Activated T-helper 1 cell treated with anti-CD3 and anti-CD28 coated beads, Interleukin-12 subunit alpha, Interleukin-12 subunit beta, Interleukin-2, Interleukin-4 antibody, amounts not matched to agents 30 ng/mL and 10 ng/mL and 1 ng/mL, durations not matched to agents 14 hours and 24 hours and 36 hours (primary cell): ENCODE measurements at places on chromosomes 11 and 22. TPM values are rescaled to one million over a fixed set of nuclear protein-coding genes. Genes with fewer than 3 reads are reported as not detected.

DNA sequence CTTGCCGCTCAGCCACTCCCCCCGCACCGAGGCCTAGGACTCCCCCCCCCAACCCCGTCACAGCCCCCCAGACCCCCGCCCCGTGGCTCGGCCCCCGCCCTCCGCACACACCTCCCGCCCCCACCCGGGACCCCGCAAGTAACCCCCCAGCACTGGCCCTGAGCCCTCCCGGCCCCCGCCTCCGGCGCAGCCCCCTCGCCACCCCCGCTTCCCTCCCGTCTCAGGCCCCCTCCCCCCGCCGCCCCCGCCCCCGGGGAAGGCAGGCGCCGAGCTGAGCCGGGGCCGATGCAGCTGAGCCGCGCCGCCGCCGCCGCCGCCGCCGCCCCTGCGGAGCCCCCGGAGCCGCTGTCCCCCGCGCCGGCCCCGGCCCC, 1.5 kb downstream of the SHANK3 start:
- no peaks in the 10 kb centered on the region for H3K36me3 ChIP-seq
- peaks cover 5% of the 10 kb centered on the region for H3K4me1 ChIP-seq
- H3K27me3 ChIP-seq, result peaks cover 45% of the 10 kb centered on the region
- no peak overlapping the region for H3K4me3 ChIP-seq
- H3K27ac ChIP-seq, result no peak overlapping the region

- no peaks in the 10 kb centered on the region for H3K4me1 ChIP-seq
- no peak for DNase-seq
- no peak overlapping the region for H3K27ac ChIP-seq
- H3K36me3 ChIP-seq, result no peaks in the 10 kb centered on the region
- no peak overlapping the region for H3K4me3 ChIP-seq
- peaks cover 19% of the 10 kb centered on the region for H3K27me3 ChIP-seq
Observed at GRCh38 chr11:62948765-62949320, 27.7 kb upstream of the CHRM1 start.

DNA sequence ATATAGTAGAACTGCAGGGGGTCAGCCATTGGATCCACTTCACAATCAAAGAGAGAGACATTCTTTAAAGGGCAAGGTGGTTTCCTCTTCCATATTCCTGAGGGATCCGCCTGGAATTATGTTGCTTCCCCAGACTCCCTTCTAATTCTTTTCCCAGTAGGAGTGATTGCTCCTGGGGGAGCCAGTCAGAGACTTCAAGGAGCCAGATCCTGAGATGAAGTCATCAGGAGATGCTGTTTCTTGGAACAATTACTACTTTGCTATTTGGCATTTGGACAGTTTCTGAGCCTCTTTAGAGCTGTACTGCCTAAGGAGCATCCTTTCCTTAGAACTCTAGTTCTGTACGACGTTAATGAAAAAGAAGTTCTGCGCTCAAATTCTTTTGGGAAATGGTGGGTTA, 1.9 kb upstream of the OR9Q2 start:
- no peaks in the 10 kb centered on the region for H3K27me3 ChIP-seq
- no peak overlapping the region for H3K4me3 ChIP-seq
- H3K27ac ChIP-seq, result no peak overlapping the region
- DNase-seq, result no peak

ZBTB3 gene
- 8.7 and 9.1 TPM in 2 replicates for total RNA-seq

GRCh38 chr11:27388869-27389268, 25.9 kb upstream of the CCDC34 start:
- no peaks in the 10 kb centered on the region for H3K4me1 ChIP-seq
- no peak overlapping the region for H3K4me3 ChIP-seq
- no peaks in the 10 kb centered on the region for H3K27me3 ChIP-seq
- DNase-seq, result no peak

DNA sequence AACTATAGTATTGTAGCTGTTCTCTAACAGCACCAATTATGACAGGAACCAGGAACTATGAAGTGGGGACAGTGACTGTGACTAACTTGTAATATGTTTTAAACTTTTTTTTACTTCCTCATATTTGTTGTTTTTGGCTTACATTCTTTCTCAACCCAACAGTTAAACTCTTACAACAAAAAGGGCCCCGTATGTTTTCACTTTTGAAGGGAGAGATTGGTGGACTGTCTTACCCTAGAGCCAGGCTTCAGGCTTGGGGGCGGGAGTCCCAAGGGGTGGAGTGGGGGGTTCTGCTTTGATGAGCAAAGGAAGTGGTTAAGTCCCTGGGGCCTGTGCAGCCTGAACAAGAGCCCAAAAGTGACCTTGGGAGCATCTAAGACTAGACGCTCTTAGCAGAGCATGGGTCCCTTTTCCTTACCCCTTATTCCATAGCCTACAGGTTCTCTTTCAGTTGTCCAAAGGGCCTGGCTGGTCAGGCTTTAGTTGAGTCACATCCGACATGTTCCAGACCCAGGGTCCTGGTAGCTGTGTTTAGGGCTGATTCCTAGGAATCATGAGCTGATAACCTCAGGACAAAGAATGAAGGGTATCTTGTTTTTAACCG, 38.8 kb downstream of the STIM1 start:
- H3K4me3 ChIP-seq, result no peak overlapping the region
- peak overlapping the region; percentile 35 for H3K27ac ChIP-seq
- H3K36me3 ChIP-seq, result peaks cover 24% of the 10 kb centered on the region
- H3K4me1 ChIP-seq, result peaks cover 45% of the 10 kb centered on the region
- no peak for DNase-seq

DNA sequence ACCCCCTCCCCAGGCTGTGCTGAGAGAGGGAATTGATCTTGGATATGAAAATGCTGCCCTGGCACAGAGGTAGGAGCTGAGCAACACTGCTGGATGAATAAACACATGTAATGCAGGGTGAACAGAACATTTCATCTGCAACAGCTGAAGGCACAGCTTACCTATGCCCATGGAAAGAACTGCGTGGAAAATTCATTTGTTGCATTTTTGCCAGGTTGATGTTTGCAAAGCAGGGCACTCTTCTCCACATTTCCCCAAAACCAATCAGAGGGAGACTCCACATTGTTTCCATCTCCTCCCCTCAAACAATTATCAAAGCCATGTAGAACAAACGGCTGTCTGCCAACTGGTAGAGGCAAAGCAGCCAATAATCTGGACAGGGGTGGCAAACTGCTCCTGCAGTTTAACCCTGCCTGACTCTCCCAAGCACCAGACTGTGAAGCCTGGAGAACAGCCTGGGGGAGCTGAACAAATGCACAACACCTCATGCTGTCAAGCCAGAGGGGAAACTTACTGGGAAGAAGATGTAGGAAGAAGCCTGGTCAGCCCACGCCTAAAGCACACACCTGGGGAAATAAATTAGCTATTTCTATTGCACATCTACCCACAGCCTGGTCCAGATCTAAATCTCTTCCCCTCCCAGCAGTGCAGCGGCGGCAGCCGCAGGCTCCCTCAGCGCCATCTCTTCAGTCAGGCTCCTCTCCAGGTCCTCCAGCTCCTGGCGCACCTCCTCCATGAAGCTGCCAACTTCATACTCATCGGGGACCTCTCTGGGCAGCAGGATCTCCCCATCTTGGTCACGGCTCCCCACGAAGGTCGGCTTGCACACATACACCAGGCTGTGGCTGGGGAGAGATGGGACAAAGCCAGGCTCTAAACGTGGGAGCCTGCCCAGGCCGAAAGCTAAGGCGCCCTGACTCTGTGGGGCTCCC, 44.3 kb downstream of the DKK3 start:
- no peak for DNase-seq
- no peak overlapping the region for H3K27ac ChIP-seq
- H3K4me1 ChIP-seq, result peaks cover 27% of the 10 kb centered on the region
- no peak overlapping the region for H3K4me3 ChIP-seq
- peaks cover 11% of the 10 kb centered on the region for H3K27me3 ChIP-seq
- peaks cover 2% of the 10 kb centered on the region for H3K36me3 ChIP-seq

OR5B3 gene
- not detected in 2 replicates for total RNA-seq

TMEM151A gene
- total RNA-seq, result not detected in 2 replicates

DNA sequence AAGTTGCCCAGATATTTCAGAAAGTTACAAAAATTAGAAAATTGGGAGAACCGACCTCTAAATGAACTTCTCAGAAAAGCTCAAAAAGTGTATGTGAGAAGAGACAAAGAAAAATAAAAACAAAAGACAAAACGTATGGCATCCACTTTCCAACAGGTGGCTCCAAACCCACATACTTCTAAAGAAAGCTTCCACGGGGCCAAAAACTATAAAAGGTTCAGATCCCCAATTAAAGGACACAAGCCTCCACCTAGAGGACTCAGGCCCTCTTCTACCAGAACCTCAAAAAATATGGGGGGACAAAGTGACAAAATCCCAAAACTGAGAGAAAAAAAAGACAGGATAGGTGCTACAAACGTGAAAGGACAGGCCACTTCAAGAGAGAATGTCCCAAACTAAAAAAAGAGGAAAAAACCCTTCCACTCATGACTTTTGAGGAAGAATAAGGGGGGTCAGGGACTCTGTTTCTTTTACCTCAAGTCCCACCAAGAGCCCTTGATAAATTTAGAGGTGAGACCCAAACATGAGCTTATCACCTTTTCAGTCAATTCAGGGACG, 8.8 kb downstream of the SCGB2A1 start:
- no peak for DNase-seq
- no peaks in the 10 kb centered on the region for H3K36me3 ChIP-seq
- no peak overlapping the region for H3K27ac ChIP-seq
- no peaks in the 10 kb centered on the region for H3K4me1 ChIP-seq
- H3K4me3 ChIP-seq, result no peak overlapping the region

LDLRAD3 gene
- total RNA-seq, result 0.57 and 0.76 TPM in 2 replicates

- H3K27me3 ChIP-seq, result peaks cover 2% of the 10 kb centered on the region
- peaks cover 49% of the 10 kb centered on the region for H3K4me1 ChIP-seq
- DNase-seq, result no peak
- peak overlapping the region; percentile 20 for H3K4me3 ChIP-seq
- peaks cover 38% of the 10 kb centered on the region for H3K36me3 ChIP-seq
- no peak overlapping the region for H3K27ac ChIP-seq
Observed at GRCh38 chr11:104965735-104966134, 2.6 kb downstream of the CASP4 start.

TST gene
- 6.9 and 8.2 TPM in 2 replicates for total RNA-seq
